ENCODE measurements at places on chromosomes 4 and X.

DNA sequence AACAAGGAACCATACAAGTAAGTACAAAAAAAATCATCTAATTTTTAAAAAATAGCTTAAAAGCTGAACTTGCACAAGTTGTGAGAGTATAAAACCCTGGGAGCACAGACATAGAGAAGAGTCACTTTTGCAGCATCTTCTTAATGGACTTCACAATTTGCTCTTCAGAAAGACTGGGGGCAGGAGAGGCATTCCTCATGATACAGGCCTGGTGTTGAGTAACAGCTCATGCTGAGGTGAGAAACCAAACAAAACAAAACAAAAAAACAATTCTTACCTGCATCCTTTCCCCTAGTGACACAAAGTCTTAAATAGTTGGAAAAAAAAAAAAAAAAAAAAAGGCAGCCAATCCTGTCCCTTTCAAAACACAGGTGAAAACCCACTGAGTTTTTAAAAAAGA lies 562.8 kb downstream of the FSTL5 start:
- no peak for DNase-seq

DNA sequence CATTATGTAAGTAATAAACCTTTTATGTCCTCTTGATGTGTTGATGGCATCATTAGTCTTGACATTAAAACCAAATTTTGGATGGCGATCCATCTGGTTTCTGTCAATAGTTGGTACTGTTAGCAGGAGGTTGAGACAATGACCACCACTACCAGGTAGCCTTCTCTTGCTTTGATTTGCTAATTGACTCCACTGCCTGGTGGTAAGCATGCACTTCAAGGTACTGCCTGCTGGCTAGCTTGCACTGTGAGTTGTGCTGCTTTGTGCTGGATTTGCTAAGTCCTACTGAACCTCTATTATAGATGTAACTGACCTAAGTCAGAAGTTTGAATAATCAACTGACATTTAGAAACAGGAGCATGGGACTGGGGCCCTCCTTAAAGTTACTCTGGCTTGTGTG lies 46.3 kb downstream of the ATP1B4 start:
- no peak for DNase-seq

DNA sequence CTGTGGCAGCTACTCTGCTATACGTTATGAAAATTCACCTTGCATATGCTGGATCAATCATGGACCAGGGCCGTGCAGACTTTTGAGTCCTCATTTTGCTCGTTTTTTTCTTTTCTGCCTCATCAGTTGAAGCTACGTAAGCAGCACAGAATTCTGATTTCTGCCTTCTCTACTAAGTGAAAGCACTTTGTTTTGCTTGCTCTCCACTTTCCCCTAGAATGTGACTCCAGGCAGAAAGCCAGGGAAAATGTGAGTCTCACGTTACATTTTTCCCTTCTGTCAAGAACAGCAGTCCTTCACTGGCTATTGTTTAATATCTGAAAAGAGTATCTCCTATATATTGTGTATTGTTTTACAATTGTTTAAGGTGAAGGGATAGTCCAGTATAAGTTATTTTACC lies 1840.1 kb downstream of the PCDH7 start:
- DNase-seq = peak; percentile 53

DNA sequence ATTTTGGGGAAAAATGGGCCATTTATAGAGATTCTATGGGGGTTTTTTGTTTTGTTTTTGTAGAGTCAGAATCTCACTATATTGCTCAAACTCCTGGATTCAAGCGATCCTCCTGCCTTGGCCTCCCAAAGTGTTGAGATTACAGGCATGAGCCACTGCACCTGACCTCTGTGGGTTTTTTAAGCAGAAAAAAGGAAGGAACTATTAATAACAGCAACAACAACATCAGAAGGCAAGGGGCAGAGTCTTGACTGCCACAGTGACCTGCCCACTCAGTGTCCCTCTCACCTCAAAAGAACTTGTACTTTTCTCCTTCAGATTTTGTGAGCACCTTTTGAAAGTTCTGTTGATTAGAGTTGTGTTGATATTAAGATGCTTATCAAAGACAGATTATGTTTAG lies 48.1 kb downstream of the FNIP2 start:
- DNase-seq = no peak

DNA sequence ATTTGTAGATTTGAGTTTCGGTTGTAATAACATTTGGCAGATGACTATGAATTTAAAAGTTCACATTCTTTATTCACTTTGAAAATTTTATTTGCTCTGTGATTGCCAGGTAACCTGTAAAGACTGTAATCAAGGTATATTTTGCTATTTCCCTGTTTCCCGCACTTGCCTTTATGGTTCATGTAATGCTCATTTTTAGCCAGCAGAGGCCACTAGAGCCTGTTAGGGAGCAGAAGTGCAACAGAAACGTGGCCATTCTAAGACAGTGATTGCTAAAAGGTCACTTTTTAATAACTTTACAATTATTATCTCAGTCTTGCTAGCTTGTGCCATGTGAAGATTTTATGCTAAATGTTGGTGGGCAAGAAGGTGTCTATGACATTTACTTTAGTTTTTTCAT lies 12.4 kb downstream of the YIPF6 start:
- peak; percentile 35 for DNase-seq

Data from umbilical cord (tissue), 2 donors.